GM06990 (cell line): ENCODE measurements at places on chromosomes 6 and 20.

GRCh38 chr6:117483004-117483644, 650 bp downstream of the DCBLD1 start:
- DNase-seq: peak; percentile 65

DNA sequence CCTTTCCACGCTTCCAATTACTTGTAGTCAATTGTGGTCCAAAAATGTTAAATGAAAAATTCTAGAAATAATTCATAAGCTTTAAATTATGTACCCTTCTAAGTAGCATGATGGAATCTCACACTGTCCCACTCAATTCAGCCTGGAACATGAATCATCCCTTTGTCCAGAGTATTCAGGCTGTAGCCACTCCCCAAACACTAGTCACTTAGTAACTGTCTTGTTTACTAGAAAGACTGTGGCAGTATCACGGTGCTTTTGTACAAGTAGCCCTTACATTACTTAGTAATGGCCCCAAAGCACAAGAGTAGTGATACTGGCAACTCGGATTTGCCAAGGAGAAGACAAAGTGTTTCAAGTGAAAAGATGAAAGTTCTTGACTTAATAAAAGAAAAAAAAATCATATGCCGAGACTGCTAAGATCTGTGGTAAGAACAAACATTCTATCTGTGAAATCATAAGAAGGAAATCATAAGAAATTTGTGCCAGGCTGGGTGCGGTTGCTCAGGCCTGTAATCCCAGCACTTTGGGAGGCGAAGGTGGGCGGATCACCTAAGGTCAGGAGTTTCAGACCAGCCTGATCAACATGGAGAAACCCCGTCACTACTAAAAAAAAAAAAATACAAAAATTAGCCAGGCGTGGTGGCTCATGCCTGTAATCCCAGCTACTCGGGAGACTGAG, 168.5 kb upstream of the SIM1 start:
- DNase-seq: no peak

GRCh38 chr6:45896783-45897441, 118.7 kb downstream of the CLIC5 start:
- no peak for DNase-seq

DNA sequence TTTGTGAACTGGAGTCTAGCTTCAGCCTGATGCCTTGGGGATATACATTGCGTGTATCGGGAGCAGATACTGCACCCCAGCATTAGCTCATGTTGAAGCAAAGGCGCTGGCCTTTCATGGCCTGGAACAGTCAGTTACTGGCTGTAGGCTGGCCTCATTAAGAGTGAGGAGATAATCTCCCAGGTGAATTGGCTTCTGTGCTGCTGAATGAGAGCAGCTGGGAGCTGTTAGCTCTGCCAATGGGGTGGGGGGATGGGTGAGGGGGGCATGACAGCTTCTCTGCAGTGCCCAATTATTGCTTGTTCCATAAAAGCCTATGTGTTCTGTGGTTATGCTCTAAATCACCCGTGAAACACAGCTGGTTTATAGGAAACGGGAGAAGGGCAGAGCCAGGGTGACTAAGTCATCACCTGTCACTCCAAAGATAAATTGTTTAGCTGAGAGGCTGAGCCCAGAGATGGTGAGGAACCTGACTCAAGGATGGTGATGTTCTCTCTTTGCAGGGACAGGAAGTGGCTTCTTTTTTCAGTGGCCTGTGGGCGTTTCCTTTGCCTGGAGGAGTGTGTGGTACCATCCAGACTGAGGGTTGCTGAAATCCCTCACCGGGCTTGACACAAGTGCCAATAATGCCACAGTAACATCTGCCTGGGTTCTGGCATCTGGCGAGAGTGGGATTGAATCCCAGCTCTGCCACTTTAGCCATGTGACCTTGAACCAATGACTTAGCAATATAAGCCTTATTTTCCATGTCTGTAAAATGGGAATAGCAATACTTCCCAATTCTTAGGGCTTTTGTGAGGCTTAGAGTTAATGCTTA, 170.8 kb downstream of the BCAS1 start:
- peak; percentile 80 for DNase-seq

- no peak for DNase-seq
Observed at GRCh38 chr6:166626177-166627032, 646 bp downstream of the RPS6KA2 start.

DNA sequence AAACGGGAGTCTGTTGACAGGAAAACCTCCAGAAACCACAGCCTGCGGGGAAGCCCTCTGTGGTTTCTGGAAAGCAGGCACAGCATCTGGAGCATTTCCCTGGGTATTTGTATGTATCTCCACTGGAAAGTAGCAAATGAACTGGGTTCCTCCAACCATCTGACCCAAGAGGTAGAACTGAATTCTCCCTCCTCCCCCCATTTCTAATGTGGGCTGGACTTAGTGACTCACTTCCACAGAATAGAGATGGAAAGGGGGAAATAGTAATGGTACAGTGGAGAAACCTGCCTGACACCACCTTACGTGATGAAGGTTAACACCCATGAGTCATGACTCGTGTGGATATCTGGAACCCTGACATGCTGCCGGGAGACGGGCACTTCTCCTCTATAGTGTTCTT, 51.9 kb upstream of the XRN2 start:
- no peak for DNase-seq

DNA sequence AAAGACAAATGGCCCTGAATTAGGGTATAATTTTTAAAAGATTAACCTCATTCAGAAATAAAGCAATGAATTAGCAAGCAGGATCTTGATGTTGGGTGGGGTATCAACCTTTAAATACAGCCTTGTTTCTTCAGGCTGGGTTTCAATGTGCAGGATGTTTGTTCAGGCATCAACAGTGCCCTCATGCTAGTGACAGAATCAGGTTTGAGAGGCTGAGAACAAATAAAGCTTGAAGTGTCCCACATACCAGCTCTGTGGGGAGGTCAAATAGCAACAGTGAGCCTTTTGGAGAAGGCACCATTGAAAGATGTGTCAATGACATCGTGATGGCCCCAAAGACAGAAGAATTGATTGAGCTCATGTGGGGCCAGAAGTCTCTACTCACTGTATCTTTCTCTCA, 68.2 kb downstream of the MTFR2 start:
- no peak for DNase-seq

- DNase-seq: no peak
Observed at GRCh38 chr6:139378882-139379341, 4.5 kb upstream of the CITED2 start.

- no peak for DNase-seq
Observed at GRCh38 chr20:50659975-50660670, 31.2 kb downstream of the RIPOR3 start.

- no peak for DNase-seq
Observed at GRCh38 chr20:45953672-45954071, 18.3 kb downstream of the ZNF335 start.

DNA sequence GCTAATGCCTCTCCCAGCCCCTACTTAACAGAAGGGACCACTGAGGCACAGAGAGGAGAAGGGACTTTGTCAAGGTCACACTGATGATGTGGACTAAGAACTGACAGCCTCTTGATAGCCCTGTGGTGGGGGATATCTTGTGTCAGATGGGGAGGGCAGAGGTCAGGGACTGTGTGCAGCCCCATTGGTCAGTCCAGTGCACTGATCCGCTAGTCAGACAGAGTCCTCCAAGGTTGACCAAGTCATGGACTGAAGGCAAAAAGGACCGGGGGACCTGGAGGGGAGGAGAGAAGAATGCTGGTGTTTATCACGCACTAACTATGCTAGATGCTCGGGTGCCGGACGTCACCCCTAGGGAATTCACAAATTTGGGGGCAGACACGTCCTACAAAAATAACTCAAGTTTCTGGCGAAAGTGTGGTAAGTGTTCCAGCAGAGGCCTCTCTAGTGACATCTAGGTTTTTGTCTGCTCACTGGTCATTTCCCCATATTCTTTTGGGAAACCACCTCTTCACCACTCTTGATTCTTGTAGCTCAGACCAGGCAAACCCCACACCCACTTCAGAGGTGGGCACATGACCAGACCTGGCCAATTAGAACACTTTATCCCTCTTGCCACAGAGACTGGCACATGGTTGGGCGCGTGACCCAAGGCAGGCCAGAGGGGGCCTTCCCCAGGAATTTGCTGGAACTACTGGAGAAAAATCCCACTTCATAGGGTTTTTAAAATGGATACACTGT, 21.0 kb downstream of the TCF15 start:
- peak; percentile 57 for DNase-seq

DNA sequence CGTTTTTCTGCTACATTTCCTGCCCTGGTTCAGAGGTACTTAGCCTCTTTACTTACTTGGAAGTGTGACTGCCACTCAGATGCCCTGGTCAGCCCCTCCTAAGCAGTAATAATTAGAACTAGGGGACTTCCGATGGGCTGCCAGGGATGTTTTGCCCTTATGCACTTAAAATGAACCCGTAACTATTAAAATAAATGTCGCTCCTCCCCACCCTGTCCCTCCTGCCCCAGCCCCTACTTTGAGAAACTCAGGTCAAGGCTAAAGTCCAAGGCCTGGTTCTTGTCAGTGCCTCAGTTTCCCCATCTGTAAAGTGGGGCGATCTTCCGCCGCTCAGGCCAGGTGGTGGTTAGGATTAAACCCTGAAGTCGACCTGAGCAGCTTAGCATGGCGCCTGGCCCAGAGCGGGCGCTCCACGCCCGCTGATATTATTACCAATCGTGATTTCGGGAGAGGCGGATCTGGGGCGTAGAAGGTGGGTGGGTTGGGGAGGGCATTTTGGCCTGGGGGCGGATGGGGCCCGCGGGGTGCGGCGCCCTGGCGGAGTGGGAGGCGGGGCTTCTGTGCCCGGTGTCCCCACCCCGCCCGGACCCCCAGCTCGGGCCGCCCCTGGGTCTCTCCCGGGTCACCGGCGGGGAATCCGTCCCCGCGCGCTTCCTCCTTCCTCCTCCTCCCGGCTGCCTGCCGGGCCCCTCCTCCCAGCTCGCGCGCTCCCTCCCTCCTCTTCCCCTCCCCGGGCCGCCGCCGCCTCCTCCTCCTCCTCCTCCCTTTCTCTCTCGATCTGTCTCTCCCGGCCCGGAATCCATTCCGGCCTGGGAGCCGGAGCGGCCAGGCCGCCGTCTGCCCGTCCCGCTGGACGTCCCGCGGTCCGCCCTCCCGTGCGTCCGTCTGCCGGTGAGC, at the start of gene SRC:
Gene SRC (plus strand): TSS at position 802 of the 897 bp plus-strand sequence. CDS start 38,014 bp downstream, outside the sequence.
- peak; percentile 78 for DNase-seq

DNA sequence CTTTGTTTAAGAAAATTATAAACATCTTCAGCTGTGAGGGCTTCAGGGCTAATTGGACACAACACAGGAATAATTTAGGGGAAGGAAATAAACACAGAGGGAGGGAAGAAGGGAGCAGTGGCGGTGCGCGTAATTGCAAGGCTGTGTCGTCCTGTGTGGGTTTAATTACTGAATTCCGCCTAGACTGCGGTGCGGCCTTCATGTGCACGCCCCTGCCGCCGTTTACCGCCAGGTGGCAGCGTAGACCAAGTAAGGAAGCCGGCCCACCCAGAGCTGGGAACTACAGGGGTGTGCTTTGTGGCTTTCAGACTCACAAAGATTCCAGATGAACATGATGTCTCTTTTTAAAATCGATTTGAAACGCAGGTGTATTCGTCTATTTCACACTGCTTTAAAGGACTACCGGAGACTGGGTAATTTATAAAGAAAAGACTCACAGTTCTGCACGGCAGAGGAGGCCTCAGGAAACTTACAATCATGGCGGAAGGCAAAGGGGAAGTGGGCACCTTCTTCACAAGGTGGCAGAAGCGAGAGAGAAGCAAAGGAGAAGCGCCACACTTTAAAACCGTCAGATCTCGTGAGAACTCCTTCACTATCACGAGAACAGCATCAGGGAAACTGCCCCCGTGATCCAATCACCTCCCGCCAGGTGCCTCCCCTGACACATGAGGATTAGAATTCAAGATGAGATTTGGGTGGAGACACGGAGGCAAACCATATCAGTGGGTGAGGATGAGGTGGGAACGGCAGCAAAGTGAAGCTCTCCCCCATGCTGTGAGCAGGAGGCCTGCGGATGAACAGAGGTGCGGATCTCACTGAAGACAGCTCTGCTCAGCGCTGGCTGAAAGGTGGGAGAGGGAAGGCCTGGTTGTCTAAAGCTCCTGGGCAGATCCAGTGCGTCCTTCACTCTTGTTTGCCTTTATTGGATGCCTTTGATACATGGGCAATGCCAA, 222.0 kb upstream of the PDE10A start:
- DNase-seq: peak; percentile 65

DNA sequence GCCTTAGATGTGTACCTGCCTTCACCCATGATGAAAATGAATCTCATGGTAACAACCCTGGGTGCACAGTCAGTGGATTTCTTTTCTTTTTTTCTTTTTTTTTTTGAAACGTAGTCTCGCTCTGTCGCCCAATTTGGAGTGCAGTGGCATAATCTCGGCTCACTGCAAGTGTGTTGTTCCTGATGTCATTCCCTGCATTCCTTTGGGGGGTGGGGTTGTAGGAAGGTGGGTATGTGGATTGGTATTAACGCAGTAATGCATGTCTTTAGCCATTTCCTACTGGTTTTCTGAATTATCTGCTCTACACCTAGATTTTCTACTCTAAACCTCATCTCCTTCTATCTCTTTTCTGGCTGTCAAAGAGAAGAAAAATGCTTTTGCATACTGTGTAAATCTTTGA, 146.6 kb downstream of the RNF144B start:
- no peak for DNase-seq

GRCh38 chr6:162705736-162706135, 21.8 kb downstream of the PRKN start:
- no peak for DNase-seq

- peak; percentile 41 for DNase-seq
Observed at GRCh38 chr6:446418-447366, 55.1 kb downstream of the IRF4 start.

GRCh38 chr6:108175592-108176279, 9.9 kb downstream of the NR2E1 start:
- DNase-seq: no peak

DNA sequence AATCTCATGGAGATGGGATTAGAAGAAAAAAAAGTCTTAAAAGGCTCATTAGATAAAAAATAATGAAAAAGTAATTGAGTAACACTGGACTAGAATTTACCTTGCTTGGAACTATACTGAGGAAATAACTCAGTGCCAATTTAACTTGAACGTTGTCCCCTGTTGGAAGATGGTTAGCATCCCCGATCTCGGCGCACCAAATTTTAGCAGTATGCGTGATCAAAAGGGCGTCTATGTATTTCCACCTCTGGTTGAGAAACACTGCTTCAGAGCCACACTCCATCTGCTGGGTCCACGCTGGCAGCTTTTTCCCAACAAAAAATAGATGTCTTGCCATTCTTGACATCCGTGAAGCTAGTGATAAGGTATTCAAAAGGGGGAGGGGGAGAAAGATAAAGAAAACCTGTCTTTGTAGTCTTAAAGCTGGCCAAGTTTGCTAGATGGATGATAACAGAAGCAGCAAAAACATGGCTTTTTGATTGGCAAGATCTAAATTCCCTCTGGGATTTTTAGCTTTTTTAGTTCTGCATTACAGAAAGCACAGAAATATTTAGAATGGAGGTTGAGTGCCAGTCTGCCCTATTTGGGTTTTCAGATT, 6.4 kb downstream of the HINT3 start:
- DNase-seq: no peak
